Naive thymus-derived CD8-positive, alpha-beta T cell (primary cell): ENCODE measurements at places on chromosomes 3 and 15. TPM values are rescaled to one million over a fixed set of nuclear protein-coding genes. Genes with fewer than 3 reads are reported as not detected.

Gene ZNF592
- polyA plus RNA-seq: 4.1 TPM

DNA sequence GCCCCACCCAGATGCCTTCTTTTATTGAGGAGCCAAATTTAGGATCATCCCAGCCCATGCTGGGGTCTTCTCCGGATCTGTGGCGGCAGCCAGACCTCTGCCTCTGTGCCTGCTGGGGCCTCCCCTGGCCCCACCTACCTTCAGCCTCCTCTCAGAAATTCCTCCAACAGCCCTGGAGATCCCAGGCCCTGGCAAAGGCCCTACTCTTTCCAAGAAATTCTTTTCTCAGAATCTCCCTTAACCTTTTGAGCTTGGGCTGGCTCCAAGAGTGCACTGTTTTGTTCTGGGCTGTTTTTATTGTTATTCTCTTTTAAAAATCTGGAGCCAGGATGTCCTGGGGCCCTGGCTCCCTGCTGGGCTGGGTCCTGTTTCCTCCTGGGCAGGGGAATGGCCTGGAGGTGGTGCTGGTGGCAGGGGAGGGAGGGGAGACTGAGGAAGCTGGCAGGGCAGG, 57.8 kb downstream of the GRIP2 start:
- DNase-seq: no peak

- DNase-seq: no peak
Measured at GRCh38 chr3:73470860-73471259, 153.9 kb downstream of the PDZRN3 start.

- DNase-seq: no peak
Measured at GRCh38 chr3:99872923-99873254, 55.2 kb downstream of the CMSS1 start.

- no peak for DNase-seq
Measured at GRCh38 chr3:59265566-59265965, 215.7 kb upstream of the CFAP20DC start.

DNA sequence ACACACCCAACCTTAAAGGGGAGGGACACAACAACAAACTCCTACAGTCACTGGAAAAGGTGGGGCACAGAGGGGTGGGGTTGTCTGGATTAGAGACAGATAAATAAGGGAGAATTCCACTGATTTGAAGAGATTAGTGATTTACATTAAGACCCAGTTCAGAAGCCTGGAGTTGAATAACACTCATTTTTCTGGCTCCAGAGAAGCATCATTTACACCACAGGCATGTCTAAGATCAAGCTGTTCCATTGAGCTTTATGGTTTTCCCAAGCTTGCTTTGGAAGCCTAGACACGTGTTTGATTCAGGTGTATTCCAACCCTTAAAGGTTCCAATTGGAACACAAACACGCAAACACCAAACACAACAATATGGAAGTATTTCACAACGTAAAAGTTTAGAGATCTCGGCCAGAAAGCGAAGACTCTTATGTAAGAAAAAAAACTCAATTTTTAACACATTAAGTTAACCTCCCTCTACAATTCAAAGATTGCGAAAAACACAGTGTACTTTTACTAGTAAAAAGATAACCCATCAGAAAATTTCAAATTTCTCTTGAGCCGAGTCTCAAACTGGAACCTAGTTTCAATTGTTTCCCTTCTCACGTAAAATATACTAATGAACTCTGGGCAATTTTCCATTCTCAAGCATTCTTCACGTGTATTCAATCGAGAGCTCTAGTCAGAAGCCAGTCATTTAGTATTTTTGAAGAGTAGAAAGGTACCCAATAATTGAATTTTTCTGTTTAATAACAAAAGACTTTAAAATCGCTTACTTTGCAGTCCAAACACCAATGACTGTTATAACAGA, 2.1 kb downstream of the TRA2B start:
- no peak for DNase-seq

- DNase-seq: no peak
Measured at GRCh38 chr15:81752546-81752942, 293.3 kb downstream of the MEX3B start.

Gene CASR
- not detected for polyA plus RNA-seq

DNA sequence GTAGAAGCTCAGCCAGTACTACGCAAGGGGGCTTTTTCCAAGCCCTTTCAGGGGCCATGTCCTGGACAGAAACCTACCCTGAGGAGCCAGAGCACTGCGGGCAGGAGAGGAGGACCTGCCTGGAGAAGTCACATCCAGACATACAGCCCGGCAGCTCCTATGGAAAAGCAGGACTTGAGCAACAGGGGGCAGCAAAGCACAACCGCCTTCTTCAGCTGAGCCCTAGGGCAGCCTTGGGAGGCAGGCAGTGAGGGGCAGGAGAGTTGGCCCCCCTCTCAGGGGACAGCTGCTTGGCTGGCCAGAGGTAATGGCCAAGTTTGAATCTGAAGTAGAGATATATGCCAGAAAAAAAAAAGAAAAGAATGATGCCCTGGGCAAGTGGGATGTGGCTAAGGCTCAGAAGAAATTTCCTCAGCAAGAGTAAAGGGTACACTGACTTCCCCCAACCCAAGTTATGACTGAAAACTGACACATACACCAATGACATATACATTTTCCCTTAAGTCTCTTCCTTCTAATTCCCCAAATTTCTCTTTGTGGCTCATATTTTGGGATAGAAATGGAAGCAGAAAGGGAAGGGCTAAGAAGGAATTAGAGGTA, 56.9 kb downstream of the CYP19A1 start:
- no peak for DNase-seq

DNA sequence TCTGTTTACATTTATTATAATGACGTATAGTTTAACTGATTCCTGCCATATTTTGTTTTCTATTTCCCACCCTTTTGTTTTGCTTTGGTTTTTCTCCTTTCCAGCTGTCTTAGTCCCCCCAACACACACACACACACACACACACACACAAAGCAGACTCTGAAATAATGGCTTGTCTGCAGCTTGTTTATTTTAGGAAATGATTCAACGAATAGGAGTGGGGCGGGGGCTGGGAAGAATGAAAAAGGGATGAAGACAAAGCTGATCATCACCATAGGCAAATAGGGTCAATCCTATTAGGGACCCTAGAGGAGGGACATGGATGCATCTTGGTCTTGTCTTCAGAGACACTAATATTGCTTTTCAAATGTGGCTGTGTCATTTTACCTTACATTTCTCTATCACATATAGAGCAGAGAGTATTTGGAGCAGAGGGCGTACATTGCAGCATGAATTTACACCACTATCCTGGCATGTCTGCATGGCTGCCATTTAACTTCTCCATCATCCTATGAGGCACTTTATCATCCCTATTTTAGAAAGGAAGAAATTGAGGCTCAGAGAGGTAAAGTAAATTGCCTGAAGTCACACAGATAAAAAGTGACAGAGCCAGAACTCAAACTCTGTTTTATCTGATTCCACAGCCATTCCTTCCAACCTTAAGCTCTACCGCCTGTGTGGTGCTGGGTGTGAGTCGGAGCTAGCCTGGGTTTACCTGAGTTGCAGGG, 147.2 kb upstream of the TPM1 start:
- DNase-seq: no peak

Gene GALNT15
- polyA plus RNA-seq: not detected

DNA sequence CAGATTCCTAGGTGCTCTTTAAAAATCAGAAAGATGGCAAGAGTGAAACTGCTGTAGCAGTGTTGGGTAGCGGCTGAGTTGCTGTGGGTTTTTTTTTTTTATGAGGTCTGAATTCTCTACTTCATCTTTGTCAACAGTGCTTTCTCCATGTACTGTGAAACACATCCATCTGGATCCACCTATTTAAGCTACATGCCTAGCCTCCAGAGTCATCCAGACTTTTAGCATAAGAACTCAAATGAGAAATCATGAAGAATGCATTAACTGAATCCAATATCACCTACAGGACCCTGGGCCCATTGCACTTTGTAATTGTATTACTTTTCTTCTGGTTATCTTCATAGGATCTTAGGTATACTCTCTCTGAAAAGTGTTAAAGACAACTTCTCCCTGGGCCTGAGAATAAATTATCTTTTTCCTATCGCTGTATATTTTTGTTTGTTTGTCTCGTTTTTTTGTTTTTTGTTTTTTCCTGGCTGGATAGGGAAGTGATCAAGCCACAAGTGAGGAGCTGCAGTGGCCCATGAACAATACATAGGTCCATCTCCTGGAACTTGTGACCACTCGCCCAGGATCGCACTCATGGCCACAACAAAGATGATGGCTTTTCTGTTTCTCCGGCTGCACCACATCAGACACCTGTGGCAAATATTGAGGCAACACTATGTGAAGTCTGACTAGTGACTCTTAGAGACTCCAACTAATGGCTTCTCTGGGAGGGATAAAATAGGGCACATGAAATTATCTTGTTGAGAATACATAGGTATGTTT, 609.9 kb upstream of the AGTR1 start:
- DNase-seq: no peak

GRCh38 chr3:12598890-12599289, 42.0 kb downstream of the MKRN2 start:
- DNase-seq: no peak

- no peak for DNase-seq
Measured at GRCh38 chr15:68223171-68223570, 6.4 kb downstream of the CLN6 start.

- no peak for DNase-seq
Measured at GRCh38 chr3:59438492-59438891, 388.7 kb upstream of the CFAP20DC start.

Gene ROBO2
- polyA plus RNA-seq: not detected

- no peak for DNase-seq
Measured at GRCh38 chr15:52783191-52783829, 6.8 kb downstream of the ONECUT1 start.

Gene BSN
- not detected for polyA plus RNA-seq

GRCh38 chr3:53547327-53547726, 52.9 kb downstream of the CACNA1D start:
- no peak for DNase-seq

- DNase-seq: no peak
Measured at GRCh38 chr3:30333903-30334302, 272.5 kb upstream of the TGFBR2 start.

Gene C3orf85
- not detected for polyA plus RNA-seq

GRCh38 chr15:74168711-74169126, 4.8 kb upstream of the ISLR start:
- DNase-seq: no peak

GRCh38 chr3:189519458-189519857, 111.7 kb upstream of the TP63 start:
- no peak for DNase-seq

DNA sequence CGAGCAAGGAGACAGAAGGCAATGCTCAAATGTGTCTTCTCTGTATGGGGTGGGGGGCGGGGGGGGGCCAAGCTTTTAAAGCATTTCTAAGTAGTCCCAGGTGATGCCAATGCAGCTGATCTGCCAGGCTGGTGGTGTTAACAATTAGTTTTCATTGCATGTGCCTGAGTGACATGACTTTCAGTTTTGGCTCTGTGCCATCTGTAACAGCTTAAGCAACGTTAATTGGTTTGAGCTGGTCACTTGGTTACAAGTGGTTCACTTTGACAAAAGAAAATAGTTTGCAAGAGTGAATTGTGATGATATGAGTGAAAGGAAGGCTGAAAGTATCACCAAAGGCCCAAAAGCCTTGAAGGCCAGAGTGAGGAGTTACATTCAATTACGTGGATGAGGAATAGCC, 26.4 kb upstream of the LRIG1 start:
- DNase-seq: no peak

GRCh38 chr3:124483915-124484470, 246.3 kb upstream of the UMPS start:
- DNase-seq: no peak

GRCh38 chr15:53116169-53116568, 326.0 kb upstream of the ONECUT1 start:
- DNase-seq: no peak

Gene LRRC28
- 19.8 TPM for polyA plus RNA-seq

GRCh38 chr3:12468757-12469156, 15.5 kb upstream of the TSEN2 start:
- no peak for DNase-seq

Gene HACD3
- polyA plus RNA-seq: 26.1 TPM

- no peak for DNase-seq
Measured at GRCh38 chr3:68988740-68989139, 24.7 kb downstream of the EOGT start.

DNA sequence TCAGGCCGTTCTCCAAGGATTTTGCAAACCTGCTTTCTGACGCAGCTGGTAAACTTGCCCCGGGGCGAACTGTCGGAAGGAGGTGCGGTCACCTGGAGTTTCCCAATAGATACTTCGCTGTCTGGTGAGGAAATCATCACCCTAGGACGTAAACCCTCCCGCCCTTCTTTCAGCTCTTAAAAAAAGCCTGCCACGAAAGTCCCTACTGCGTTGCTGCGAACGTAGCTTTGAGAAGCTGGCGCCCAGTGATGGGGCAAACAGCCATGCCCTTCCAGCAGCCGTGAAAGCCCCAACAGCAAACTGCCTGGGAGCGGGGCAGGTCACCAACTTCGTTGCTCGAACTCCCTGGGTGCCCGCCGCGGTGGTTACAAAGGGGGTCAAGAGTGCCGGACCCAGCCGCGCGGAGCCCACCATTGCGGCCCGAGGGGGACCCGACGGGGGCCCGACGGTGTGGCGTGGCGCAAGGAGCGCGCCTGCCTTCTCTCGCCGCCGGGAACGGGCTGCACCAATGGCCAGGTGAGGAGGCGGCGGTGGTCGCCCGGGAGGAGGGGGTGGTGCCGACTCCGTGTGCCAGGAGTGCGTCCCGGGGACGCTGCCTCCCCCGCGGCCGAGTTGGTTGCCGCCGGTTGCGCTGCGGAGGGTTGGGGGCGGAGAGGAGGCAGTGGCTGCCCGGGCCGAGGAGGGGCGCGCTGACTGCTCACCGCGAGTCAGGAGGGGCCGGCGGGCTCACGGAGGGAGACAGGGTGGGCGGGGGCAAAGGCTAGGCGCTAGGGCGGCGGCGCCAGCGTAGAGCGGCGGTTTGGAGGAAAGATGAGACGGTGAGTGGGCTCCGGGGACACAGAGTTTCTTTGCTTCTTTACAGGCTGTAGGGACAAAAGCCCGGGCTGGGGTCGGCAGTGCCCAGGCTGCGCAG, at the start of gene PHLDB2:
Gene PHLDB2 (plus strand): TSS at position 205 of the 913 bp plus-strand sequence. CDS start 24,813 bp downstream, outside the sequence.
- DNase-seq: peak; percentile 37

DNA sequence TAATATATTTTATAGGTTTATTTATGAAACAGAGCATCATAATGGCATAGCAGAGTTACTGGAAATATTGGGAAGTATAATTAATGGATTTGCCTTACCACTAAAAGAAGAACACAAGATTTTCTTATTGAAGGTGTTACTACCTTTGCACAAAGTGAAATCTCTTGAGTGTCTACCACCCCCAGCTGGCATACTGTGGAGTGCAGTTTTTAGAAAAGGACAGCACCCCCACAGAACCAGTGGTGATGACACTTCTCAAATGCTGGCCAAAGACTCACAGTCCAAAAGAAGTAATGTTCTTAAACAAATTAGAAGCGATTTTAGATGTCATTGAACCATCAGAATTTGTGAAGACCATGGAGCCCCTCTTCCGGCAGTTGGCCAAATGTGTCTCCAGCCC, 58.1 kb downstream of the DNAH1 start:
- no peak for DNase-seq

DNA sequence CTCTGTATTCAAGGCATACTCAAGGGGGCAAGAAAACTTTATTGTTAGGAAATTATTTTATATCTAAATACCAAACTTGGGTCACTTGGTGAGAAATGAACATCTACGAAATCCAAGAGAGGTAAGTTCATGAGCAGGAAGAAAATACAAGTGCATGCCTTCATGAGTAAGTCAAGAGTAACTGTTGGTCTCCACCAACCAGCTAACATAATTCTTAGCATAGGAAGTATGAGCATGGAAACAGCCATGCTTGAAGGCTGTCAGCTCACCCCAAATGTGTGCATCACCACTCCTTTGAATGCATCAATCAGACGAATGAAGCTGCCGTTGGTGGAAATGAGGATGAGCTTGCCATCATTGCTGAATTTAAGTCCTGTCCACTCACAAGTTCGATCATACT, 13.9 kb downstream of the PPM1M start:
- DNase-seq: no peak
